ENCODE measurements at places on chromosomes 1 and 21.

- peak; percentile 51 for DNase-seq
Observed at GRCh38 chr1:200739702-200740570, 1.2 kb downstream of the CAMSAP2 start.

DNA sequence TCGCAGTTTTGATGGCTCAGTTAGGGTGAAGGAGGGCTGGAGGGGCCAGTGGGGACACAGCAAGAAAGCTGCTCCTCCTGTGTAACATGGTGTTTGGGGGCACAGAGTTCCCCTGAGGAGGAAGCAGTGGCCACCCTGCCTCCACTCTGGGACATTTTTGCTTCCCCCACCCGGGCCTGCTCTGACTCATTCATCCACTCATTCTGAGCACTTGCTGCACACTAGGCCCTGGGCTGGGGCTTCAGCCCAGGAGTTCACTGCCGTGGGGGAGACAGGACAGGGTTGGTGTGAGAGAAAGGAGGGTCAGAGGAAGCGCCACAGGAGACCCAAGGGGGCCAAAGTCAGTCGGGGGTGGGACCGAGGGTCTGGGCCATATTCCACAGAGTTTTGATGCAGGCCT is 41.4 kb upstream of the ACOT11 start:
- no peak for DNase-seq

- DNase-seq: no peak
Observed at GRCh38 chr1:61618755-61619154, 106.2 kb downstream of the TM2D1 start.

DNA sequence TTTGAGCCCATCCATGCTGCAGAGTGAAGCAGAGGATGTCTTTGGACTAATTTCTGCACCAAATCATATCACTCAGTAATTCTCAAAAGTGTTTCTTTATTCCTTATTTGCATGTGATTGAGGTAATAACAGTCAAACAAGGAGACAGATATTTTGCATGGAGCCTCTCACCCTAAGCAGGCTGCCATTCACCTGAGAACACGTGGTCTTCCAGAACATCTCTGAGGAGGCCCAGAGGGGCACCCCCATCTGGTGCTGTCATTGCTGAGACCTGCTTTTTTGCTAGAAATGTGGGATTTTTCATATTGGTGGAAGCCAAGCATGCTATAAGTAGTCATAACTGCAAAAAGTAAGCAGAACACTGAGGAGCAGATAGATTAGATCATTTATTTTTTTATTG is 7.7 kb downstream of the SLC37A1 start:
- no peak for DNase-seq

GRCh38 chr1:151822404-151822803 is 9.2 kb downstream of the RORC start:
- DNase-seq: no peak

DNA sequence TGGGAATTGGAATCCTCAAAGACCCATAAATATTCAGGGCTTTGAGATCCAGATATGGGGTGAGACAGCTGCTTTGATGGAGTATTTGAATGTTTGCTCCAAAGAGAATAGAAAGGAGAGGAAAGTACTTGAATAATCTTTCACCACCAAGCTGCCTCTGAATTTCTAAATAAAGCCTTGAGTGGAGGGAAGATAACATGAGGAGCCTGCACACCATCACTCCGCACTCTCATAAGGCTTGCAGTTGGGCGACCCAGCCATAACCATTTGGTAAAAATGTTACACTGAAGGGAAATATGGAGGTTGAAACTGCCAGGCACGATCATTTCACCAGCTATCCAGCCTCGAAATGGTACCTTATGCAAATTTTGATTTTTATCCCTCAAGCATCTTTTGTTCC is 38.4 kb downstream of the VCAM1 start:
- DNase-seq: no peak

DNA sequence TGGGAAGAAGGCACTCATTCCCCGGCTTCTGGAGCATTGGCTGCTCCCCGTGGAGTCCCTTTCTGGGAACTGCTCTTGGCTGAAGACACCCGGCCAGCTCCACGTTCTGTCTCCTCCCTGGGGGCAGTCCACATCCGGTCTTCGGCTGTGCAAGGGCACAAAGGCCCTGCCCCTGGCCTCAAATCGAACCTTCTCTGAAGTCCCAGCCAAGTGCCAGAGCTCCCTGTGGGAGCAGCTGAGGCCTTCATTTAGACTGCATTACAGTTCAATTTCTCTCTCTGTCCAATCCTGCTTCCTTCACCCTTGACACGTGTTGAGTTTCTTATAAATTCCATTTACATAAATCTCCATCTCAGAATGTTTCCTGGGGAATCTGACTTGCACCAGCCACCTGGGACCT is 132.9 kb upstream of the POU3F1 start:
- no peak for DNase-seq

DNA sequence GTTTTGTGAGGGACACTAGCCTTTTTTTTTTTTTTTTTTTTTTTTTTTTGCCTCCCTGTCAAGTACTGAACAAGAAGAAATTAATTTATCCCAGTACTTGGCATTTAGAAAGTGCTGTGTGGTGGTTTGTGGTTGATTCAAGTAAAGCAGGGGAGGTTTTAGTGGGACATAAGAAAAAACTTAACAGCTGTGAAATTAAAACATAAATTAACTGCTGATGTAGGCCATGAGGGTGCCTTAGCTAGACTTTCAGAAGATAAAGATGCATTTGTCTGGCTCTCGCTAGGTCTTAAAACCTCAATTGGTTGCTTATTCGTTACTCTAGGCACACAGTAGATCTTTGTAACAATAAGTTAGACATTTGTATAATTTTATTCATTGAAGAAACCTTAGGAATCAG is 52.3 kb downstream of the SPATA46 start:
- DNase-seq: no peak

DNA sequence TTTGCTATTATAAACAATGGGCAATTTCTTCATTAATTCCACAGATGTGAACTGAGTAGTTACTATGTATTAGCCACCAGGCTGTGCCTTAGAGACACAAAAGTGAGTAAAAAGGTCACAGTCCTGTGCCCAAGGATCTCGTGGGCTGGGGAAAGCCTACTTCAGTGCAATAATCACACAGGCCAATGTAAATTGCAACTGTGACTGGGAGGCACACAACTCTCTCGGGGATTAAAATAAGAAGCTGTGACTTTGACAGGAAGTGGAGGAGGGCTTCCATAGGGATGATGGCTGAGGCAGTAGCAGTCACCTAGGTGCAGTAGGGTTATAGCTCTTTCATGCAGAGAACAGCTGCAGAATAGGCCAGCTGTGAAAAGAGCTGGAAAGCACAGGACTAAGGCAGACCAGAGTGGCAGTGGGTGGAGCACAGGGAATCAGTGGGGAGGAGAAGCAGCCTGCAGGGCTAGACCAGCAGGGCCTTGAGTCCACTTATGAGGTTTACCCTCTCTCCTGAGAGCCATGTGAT is 121.9 kb downstream of the MAB21L3 start:
- DNase-seq: no peak

DNA sequence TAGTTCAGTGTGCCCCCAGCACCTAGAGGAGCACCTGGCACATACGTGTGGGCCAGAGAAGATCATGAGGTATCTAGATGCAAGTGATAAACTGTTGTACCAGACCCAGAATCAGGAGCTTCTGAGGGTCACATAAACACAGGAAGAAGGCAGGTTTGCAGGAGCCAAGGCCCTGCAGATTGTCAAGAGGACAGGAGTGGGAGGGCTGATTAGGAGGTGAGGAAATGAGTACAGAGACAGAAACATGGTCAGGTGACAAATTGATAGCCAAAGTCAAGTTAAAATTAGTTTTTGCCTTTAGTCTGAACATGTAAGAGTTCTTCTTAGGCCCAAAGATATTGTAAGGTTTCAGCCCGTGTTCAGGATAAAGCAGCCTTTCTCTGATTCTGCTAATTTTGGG is 14.0 kb upstream of the TRAF3IP3 start:
- DNase-seq: no peak

DNA sequence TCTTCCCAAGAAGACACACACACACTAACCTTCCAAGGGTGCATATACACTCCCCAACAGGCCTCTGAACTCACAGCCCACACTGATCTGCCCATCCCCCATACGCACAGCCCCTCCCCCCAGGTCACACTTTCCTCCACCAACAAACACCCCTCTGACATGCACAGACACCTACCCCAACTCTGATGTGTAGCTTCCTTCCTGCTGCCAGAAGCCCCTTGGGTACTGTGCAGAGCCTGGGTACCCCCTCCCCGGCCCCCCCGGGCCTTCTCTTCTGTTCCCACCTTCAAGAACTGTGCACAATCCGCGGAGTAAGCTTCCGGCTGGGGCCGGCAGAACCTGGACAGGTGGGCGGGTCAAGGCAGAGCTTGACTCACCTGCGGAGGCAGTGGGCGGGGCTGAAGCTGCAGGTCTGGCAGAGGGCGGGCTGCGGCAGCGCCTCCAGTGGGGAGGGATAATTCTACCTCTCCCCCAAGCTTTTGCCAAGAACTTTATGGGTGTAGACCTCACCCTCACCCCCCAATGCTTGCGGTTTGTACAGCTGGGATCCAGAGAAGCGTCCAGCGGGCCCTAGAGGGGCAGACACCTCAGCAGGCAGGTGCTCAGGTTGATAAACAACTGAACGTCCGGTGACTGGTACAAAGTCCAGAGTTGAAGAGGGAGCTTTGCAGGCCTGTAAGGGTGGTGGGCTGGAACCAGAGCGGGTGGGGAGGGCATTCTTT is at the start of gene C1orf210:
Gene C1orf210 (minus strand): TSS at position 313 of the 722 bp plus-strand sequence. CDS start 2,311 bp downstream, outside the sequence.
- no peak for DNase-seq

DNA sequence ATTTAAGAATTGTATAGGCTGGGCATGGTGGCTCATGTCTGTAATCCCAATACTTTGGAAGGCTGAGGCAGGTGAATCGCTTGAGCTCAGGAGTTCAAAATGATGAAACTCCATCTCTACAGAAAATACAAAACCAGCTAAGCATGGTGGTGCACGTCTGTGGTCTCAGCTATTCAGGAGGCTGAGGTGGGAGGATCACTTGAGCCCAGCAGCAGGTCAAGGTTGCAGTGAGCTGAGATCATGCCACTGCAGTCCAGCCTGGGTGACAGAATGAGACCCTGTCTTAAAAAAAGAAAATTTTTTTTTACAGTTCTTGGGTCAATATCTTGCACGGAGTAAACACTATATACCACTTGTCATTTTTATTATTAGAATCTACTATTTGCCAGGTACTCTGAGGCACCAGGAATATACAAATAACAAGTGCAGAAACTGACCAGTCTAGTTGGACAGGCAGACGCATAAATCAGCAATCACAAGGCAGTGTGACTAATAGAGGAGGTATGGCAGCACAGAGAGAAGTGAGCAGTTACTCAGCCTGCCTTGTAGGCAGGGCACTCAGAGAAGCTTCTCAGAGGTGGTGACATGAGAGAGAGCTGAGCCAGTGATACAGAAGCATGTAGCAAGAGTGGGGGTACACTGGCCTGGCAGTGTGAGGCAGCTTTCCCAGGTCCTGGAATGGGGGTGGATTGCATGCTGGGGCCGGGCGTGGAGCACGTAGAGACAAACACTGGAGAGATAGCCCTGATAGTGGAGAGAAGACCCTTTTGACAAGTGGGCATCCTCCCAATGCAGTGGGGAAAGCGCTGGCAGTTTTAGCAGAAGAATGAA is 8.0 kb downstream of the PHLDA3 start:
- no peak for DNase-seq

DNA sequence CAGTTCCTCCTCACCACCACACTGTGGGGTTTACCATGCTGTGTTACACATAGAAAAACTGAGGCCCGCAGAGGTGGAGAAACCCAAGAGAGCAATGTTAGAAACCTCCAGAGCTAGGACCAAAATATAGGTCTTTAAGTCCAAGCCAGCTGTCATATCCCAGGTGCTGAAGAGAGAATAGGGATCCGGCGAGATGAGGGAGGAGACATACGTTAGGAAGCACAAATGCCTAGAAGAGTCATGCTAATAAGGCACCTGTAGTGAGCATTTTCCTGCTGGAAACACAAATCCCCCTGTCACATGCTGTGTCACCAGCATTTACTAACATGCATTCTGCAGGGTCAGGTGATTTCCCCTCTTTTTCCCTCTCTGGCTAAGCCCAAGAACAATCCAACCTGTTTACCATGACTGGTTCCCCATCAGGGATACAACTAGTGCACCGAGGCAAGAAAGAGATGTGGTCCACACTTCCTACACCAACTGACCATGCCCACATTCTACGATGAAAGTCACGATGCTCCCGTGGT is 168.6 kb upstream of the CAMK1G start:
- no peak for DNase-seq

DNA sequence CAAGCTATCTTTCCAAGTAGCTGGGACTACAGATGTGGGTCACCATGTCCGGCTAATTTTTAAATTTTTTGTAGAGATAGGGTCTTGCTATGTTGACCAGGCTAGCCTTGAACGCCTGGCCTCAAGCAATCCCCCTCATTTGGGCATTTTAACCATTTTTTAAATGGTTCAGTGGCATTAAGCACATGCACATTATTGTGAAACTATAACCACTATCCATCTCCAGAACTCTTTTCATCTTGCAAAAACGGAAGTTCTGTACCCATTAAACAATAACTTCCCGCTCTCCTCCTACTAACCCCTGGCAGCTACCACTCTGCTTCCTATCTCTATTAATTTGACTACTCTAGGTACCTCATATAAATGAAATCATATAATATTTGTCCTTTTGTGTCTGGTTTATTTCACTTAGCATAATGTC is 4.8 kb upstream of the IL6R start:
- DNase-seq: no peak

GRCh38 chr1:229940684-229941083 is 126.4 kb upstream of the GALNT2 start:
- DNase-seq: no peak

DNA sequence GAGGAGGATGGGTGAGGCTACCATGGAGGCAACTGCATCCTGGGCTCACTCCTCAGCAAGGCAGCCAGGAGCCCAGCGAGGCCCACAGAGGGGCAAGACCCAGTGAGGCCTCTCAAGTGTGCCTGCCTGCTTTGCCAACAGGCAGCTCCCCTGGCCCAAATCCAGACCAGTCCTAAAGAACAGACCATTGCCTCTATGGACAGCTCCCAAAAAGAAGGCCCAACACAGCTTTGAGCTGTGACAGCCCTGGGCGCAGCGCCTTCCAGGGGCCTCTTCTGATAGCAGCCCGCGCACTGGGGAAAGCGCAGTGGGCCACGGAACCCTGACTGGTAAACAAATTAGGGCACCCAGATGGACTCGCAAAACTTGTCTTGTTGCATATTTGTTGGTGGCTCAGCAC is 25.5 kb downstream of the C1orf198 start:
- no peak for DNase-seq

GRCh38 chr1:102219463-102219862 is 222.7 kb upstream of the OLFM3 start:
- DNase-seq: no peak

GRCh38 chr1:30147188-30147587 is 576.2 kb downstream of the MATN1 start:
- DNase-seq: no peak

DNA sequence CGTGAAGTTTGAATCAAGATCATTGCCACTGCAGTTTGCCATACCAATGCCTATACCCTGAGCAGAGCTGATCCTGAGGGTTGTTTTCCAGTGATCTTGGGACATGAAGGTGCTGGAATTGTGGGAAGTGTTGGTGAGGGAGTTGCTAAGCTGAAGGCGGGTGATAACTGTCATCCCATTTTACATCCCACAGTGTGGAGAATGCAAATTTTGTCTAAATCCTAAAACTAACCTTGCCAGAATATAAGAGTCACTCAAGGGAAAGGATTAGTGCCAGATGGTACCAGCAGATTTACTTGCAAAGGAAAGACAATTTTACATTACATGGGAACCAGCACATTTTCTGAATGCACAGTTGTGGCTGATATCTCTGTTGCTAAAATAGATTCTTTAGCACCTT is 78.6 kb downstream of the FMN2 start:
- no peak for DNase-seq

All from hippocampal formation (tissue), 2 donors.